CD4-positive, alpha-beta T cell treated with Interleukin-4 for 4 hours (primary cell): ENCODE measurements at places on chromosomes 3 and 15.

- no peak for DNase-seq
Measured at GRCh38 chr3:60001369-60001768, 951.5 kb upstream of the CFAP20DC start.

GRCh38 chr3:147380387-147380951 is 25.9 kb downstream of the ZIC4 start:
- DNase-seq = no peak

- DNase-seq = no peak
Measured at GRCh38 chr15:31377030-31377429, 50.4 kb downstream of the KLF13 start.

- no peak for DNase-seq
Measured at GRCh38 chr3:112061152-112061551, 25.0 kb upstream of the C3orf52 start.

DNA sequence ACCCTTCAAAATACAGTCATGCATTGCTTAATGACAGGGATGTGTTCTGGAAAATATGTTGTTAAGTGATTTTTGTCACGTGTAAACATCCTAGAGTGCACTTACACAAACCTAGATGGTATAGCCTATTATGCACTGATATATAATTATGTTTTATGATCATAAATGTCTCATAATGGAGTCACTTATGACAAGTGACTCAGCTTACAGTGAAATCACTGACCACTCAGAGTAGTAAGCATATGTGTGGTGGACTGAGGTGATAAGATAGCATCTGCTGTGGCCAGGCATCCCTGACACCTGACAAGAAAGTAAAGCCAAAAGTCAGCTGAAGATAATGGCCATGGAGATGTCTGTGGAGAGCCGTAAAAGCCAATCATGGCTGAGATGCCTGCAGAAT is 5.4 kb downstream of the ACAD11 start:
- no peak for DNase-seq

DNA sequence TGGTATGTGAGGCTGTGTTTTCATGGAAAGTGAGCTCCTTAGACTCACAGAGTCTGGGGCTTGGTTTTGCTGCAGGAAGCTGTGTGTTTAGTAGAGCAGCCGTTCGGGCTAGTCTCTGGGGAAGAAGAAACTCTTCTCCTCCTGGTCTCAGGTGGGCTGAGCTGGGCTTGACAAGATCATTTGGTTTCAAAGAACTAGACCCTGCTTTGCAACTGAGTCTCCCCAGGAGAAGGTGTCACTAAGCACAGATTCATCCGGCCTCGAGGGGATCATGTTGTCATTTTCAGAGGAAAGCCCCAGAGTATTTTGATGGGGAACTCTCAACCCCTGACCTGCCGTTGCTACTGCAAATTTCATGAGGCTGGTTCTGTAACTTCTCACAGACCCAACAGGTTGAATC is 188.5 kb downstream of the FAM43A start:
- no peak for DNase-seq
